ENCODE measurements at places on chromosomes 5 and 9.

GRCh38 chr9:111231801-111232580 lies 98.0 kb downstream of the OR2K2 start:
- no peak for DNase-seq

DNA sequence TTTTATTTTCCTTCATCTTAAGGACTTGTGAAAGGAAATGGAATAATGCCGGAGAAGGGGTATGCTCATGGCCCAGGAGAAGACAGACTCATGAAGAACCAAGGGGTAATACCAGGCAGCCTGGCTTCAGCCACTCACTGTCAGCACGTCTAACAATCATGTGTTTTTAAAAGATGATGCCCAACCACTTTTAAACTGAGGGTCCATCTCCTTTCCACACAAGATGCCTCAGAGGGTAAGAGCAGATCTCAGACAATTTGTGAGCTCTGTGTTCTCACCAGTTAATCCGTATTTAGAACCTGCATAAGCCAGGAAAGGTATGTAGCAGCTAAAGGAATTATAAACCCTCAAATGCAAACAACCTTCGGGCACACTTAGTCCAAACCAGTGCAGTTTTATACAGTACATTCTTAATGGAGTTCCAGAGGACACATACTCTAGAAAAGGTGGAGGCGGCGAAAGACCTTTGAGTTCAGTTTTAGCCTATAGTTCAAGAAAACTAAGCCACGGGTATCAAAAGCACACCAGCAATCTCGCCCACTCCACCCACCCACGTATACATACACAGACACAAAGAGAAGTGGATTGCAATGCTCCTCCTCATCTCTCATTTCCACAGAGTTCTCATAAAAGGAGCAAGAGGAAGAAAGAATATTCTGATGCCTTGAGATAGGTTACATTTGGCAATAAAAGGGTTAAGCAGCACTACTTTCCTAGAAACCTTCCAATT lies 2.6 kb downstream of the DIAPH1 start:
- no peak for DNase-seq

GRCh38 chr9:10032166-10032565 lies 580.6 kb downstream of the PTPRD start:
- no peak for DNase-seq

DNA sequence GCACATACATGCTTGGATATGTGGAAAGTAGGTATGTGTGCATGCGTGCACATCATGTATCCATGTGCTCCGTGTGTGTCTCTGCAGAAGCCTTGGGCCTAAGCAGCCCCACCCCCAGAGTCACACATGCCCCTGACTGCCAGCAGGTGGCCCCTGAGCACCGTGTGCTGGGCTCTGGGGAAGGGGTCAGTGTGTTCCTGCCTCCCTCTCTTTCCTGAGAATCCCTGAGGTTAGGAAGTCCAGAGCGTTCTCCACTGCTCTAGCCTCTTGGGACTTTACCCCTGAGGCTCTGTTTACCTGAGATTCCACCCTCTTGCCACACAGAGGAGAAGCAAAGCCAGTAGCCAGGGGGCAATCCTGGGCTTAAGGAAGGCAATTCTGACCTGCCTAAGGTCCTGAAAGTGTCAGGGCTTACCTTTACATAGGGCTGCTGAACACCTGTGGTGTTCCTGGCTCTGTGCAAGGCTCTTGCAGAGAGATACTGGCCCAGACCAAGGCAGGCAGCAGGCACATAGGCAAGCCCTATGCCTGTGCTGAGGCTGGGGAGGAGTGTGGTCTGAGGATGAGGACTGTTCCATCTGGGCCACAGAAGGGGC lies 207.3 kb downstream of the TMEM38B start:
- DNase-seq: peak; percentile 67

GRCh38 chr5:67807439-67807888 lies 408.1 kb upstream of the PIK3R1 start:
- no peak for DNase-seq

DNA sequence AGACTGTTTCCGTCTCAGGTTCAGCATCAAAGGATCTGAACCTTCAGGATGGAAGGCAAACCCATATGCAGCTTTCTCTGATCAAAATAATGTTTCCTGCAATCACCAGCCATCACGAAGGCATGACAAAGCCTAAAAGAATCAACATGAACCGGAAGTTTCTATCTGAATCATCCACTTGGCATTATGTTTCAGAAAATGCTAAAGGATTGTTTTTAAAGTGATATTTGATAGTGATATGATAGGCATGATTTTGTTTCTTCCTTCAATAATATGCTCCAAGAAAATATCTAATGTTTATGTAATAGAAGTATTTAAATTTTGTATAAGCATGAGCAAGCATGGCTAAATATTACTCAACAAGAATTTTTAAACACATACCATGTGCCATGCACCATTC lies 219.6 kb downstream of the PLK2 start:
- peak; percentile 67 for DNase-seq

- no peak for DNase-seq
Observed at GRCh38 chr5:84086511-84086910, 298.2 kb downstream of the EDIL3 start.

DNA sequence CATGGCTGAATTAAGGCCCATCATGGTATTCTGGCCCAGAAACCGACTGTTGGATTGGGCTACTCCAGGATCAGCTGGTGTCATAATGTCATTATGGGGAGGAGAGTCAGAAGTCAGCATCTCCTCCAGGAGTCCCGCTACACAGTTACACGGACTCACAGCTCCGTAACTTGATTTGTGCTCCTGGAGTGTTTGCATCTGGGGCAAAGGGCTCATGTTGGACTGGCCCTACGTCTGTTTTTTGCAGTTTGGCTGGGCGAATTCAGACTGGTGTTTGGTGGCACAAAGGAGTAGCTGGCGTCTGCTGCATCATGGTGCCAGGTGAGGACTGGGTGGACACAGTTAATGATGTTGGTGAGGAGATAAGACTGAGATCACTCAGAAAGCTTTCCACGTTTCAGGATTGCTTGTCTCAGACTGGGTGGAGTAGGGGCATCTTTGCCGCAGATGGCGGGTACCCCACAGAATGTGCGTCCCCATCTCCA lies 31.3 kb downstream of the OR2V1 start:
- DNase-seq: no peak

- peak; percentile 74 for DNase-seq
Observed at GRCh38 chr5:32312197-32312594, 543 bp downstream of the MTMR12 start.

DNA sequence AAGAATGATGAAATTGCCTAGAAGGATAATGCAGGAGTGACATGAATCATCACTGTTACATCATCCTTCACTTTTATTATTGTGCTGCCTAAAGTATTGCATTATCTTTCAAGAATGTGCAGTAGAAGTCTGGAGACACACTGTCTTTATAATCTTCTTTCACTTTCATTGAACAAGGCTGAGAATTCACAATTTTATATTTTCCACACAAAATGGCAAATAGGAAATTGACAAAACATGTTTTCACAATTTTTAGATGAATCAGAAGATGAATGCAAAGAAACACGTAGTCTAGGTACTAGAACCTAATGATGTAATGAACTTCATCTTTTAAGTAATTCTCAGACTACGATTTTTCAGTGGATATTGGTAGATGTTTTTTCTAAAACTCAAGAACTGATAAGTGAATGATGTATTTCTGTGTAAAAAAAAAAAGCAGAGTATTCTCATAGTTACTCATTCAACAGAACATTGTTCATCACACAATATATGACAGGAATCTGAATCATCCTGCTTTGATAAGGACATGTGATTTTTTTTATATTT lies 131.5 kb upstream of the GRHPR start:
- peak; percentile 63 for DNase-seq

DNA sequence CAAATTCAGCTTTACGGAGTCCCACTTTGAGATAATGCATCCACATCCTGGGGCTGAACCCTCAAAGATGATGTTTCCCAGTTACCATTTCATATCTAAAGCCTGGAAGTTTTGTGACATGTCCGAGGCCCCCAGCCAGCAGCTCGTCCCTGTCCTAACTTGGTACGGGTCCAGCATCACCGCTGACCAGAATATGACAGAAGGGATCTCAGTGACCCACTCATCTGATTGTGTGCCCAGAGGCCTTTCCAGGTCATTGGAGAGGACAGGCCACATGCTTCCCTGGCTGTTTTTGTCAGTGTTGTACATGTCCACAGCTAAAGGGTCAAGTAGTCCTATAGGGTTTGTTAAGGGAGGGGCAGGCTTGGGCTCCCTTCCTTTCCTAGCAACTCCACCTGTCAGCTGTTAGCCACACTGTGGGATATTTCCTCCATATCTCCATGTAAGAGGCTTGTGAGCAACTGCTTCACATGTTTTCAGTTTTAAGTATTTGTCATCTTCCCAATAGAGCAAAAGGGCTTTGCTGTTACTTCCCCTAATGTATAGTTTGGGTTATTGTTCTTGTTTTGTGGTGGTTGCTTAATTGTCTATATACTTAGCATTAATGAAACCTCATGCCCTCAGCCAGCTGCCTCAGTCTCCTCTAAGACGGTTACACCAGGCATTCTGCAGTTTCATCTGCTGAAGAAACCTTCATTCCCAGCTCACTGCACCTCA lies 33.4 kb downstream of the SECISBP2 start:
- DNase-seq: no peak

DNA sequence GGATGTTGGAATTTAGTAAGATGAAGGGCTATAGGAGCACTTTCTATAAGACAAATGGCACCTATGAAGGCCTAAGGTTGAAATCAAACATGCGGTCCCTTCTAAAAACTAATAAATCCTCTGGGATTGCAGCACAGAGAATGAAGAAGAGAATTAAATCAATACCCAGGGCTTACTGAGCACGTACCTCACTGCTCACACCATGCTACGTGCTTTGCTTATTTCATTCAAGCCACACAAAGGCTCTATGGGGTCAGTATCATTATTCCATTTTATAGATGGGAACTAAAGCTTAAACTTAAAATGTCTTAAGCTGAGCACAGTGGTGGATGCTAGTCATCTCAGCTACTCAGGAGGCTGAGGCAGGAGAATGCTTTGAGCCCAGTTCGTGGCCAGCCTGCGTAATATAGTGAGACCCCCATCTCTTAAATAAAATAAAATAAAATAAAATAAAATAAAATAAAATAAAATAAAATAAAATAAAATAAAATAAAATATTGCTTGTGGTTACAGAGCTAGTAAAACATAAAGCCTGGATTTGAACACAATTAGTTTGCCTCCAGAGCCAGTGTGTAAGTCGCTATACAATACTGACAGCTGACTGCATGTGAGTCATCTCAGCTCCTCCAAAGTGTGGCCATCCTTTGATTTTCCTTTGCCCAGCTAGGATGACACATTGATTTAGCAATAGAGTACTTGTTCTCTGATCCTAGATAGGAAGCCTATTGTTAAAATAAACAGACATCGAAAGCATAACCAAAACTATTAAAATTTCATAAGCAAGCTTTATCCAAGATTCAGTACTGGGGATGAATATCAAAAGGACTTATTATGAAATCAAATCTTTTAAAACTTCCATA lies 20.9 kb upstream of the DPYSL3 start:
- DNase-seq: peak; percentile 75

DNA sequence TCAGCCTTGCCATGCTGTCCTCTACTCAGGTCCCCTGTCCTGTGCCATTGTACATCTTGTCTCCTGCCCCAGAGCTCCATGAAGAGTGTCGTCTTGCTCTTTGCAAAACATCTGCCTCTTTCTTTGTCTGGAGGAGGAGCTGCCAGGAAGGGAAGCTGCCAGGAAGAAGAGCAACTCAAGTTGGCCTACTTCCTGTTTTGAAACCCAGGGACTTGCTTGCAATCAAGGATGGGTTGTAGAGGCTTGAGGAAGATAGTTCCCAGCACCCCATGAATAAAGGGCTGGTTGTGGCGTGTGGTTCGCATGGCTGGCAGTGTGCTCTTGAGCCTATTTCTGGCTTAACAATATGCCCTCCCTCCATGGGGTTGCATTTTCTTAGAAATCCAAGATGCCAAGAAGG lies 53.0 kb upstream of the CPEB4 start:
- DNase-seq: no peak

GRCh38 chr9:22913518-22913917 lies 466.9 kb downstream of the DMRTA1 start:
- no peak for DNase-seq

GRCh38 chr5:75756211-75756610 lies 39.0 kb upstream of the POC5 start:
- peak; percentile 20 for DNase-seq

DNA sequence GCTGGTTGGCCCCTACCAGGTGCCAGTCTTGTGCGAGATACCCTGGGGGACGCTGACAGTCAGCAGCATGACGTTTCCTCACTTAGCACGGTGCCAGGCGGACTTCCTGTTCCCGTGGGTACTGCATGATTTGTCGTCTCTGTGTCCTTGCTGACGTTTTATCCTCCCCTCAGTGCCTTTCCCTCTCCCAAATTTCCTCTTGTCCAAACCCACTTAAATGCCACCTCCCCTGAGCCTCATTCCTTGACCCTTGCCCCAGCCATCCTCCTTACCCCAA lies 60.6 kb upstream of the SAP30L start:
- no peak for DNase-seq

GRCh38 chr5:174724484-174725260 lies at the start of gene MSX2:
TSS of gene MSX2 (plus strand) at chr5:174724582. CDS start at chr5:174724660, 78 bp downstream.
- DNase-seq: peak; percentile 75

GRCh38 chr5:107980923-107981692 lies 310.4 kb upstream of the EFNA5 start:
- no peak for DNase-seq

DNA sequence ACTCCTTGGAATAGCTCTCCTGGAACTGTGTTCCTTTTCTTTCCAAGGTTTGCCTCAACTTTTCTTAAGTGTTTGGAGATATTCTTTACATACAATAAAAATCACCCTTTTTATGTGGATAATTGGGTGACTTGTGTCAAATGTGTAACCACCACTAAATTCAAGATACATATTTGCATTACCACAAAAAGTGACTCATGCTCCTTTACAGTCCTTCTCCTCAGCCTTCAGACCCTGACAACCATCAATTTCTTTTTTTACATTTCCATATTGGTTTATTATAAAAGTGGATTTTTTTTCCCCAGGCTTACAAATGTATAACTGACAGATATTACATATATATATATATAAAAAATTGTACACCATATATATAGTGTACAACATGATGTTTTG lies 372.0 kb upstream of the KCNN2 start:
- no peak for DNase-seq

GRCh38 chr9:137757613-137758029 lies 120.0 kb upstream of the CACNA1B start:
- DNase-seq: peak; percentile 94

DNA sequence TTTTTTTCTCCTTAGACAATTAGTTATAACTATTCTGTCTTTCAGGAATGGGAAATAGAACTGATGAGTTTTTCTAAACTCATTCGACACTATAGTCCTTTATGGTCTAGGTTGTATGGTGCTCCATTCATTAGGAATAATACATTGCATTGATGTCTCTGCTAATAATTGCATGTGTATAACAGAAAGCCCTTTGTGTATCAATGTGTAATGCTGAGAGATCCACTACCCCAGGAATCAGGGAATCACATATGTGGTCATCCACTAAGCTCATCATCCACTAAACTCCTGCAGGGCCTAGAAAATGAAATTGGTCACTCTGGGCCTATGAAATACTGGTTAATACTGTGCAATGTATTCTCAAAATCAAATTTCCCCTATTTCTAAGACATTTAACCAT lies 242.0 kb upstream of the CDH18 start:
- no peak for DNase-seq

All from kidney tubule cell (primary cell).